ENCODE measurements at places on chromosomes 12 and 14. TPM values are rescaled to one million over a fixed set of nuclear protein-coding genes. Genes with fewer than 3 reads are reported as not detected.

DNA sequence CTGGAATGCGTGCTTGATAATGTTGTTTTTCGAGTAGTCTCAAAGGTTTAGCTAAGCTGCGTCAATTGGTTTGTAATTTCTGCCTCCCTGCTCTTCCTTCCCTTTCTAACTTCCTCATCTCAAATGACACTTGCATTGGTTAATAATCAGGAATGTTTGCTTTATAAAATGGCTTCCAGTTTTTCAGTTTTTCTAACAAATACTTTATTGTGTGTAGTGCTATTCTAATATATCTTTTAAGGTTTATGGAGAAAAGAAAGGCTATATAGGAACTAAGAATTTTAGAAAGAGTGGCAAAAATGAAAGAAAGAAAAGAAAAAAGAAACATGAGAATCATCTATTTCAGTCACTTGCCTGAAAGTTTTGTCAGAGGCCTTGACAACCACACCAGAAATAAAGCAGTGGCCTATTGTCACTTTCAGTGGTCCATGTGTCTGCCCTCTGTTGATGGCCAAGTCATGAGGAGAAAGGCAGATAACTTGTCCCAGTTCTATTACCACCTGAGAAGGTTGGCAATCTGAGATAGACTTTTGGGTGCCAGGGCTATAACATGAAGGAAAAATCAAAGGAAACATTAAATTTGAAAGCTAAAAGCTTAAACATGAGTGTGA lies 221.9 kb upstream of the KITLG start:
- no peak for DNase-seq

- no peak for DNase-seq
Observed at GRCh38 chr14:32473464-32473855, 144.4 kb downstream of the AKAP6 start.

SERPINA12 gene
- total RNA-seq: not detected

CDK2 gene
- total RNA-seq: 86.7 TPM
